DND-41 (cell line): ENCODE measurements at places on chromosomes 16 and 17.

- DNase-seq, result no peak
Observed at GRCh38 chr17:55770196-55770870, 19.5 kb downstream of the PCTP start.

- DNase-seq, result no peak
Observed at GRCh38 chr17:8889458-8890210, 22.2 kb upstream of the PIK3R6 start.

- no peak for DNase-seq
Observed at GRCh38 chr16:31489616-31490584, 7.0 kb downstream of the SLC5A2 start.

GRCh38 chr16:67931712-67932461, at the start of gene CTRL:
Gene CTRL (minus strand): TSS chr16:67931862. CDS start chr16:67931852, 10 bp downstream.
- no peak for DNase-seq

DNA sequence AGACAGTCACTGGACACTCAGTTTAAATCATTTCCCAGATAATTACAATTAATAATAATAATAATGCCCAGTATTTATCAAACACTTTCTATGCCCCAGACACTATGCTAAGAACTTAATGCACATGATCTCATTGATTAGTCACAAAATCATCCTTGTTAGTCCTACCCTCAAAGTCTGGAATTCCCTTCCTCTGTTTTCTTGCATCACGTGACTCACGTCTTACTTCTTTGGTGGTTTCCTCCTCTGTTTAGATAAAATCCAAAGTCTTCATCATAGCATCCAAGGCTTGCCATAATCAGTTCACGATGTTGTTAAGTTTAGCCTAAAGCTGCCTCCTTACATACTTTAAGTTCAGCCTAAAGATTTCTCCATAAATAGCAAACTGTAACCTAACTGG, 471.9 kb downstream of the PMP22 start:
- no peak for DNase-seq

DNA sequence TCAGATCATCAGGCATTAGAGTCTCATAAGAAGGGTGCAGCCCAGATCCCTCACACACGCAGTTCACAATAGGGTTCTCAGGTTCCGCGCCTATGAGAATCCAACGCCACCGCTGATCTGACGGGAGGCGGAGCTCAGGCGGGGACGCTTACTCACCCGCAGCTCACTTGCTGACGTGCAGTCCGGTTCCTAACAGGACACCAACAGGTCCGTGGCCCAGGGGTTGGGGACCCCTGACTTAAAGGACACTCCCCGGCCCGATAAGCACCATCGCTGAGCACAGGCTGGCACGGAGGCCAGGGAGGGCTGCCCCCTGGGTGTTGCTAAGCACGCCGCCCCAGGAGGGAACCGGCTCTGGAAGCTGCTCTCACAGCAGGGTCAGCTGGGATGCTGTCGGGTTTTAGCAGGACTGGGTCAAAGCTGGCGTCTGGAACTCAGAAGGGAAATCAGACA, 30.1 kb upstream of the BAHCC1 start:
- DNase-seq, result no peak
